ENCODE measurements at places on chromosomes 7 and 10.

- no peak for DNase-seq
Observed at GRCh38 chr10:68296843-68297663, 34.8 kb upstream of the HNRNPH3 start.

DNA sequence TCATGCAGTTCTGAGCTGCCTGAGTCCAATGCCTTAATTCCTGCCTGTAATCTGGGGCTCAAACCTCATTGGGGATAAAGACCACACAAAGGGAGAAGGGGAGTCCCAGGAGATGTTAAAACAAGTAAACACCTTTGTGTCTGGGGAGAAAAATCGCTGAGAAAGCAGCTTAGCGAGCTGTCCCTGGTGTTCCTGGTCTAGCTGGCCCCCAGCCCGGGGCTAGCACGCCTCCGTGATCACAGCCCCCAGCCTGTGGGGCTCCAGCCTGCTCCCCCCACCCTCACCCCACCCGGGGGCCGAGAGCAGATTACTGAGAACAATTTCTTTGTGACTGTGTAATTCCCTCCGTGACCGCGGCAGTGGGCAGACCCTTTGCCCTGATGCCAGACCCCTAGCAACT, 24.8 kb downstream of the DPCD start:
- no peak for DNase-seq

DNA sequence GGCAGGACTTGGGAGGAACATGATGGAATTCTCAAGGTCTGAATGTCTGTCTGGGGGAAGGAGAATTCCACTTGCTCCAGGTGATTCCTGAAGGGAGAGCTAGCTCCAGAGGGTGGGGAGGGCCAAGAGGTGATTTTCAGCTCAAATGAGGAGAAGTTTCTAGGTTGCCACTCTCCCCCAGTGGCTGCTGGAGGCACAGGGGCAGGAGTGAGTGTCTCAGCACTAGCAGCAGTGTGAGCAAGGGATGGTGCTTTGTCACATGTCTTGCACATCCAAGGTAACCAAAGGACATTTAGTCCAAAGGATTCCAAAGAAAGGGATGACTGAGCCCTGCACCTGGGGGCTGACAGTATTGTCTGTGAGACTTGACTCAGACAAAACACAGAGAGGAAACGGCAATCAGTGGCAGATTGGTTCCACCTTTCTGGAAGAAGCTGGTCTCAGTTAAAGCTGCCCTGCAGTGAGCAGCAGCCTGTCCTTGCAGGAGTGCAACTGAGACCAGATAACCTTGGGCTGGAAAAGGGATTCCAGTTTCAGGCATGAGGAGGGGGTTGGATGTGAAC, 51.2 kb upstream of the PCBD1 start:
- no peak for DNase-seq

GRCh38 chr10:3525832-3526449, 259.1 kb downstream of the KLF6 start:
- no peak for DNase-seq

GRCh38 chr7:74040791-74041520, 13.0 kb downstream of the ELN start:
- DNase-seq: no peak

- no peak for DNase-seq
Observed at GRCh38 chr10:103852189-103852711, 3.1 kb downstream of the SH3PXD2A start.

GRCh38 chr10:87053111-87053510, 33.0 kb downstream of the FAM25A start:
- no peak for DNase-seq

DNA sequence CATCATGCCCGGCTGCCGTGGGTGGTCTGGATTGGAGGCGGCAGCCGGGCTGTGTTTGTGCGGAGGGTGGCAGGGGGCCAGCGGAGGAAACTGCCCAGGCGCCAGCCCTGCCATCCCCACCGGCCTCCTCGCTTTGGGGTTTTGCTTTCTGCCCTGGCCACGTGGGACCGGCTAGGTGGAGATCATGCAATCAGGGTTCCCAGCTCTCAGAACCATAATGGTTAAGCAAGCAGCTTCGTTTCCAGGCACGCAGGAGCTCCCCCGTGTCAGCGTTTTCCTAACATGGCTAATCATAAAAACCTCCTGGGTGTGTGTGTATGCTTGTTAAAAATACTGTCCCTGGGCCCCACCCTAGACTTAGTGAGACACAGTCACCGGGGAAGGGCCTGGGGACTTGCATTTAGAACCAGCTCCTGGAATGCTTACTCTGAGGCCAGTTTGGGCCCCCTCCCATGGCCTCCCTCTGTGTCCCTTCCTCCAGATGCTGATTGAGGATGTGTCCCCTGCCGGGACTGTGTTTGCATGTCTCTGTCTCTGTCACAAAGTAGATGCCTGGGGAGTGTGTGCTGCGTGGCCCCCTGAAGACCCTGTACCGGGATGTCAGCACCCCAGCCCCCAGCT, 119.3 kb downstream of the CUX1 start:
- DNase-seq: no peak

- DNase-seq: no peak
Observed at GRCh38 chr7:118152149-118152548, 31.8 kb upstream of the LSM8 start.

- no peak for DNase-seq
Observed at GRCh38 chr7:7099584-7100014, 82.7 kb upstream of the C1GALT1 start.

DNA sequence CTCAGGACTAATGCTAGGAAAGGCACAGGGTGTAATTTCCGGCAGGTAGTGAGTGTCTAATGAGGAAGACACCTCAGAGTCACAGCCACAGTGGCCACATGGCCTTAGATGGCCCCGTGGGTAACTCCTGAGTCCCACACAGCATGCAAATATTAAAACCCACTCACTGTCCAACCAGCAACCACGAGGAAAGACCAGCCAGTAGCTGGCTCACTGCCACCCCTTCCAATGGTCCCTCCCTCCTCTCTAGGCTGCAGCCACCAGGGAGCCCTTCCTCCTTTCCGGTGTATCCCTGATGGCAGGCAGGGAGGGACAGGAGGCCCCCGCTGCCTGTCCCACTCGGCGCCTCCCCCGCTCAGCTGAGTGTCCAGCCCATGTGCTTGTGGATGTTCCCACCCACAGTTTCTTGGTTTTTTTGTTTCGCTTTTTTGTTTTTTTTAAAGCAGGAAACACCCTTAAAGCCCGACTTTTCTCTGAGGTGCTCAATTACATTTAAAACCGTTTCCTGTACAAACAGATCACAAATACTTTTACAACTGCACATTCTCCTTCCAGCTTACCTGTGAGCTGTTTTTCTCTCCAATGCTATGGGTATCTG, 9.2 kb downstream of the BNIP3 start:
- DNase-seq: no peak

- no peak for DNase-seq
Observed at GRCh38 chr7:131537571-131537978, 18.9 kb downstream of the PODXL start.

GRCh38 chr7:44849885-44850544, 2.1 kb upstream of the H2AZ2 start:
- no peak for DNase-seq

- no peak for DNase-seq
Observed at GRCh38 chr10:96413151-96413787, 54.5 kb upstream of the OPALIN start.

All from stimulated activated CD8-positive, alpha-beta memory T cell treated with anti-CD3 and anti-CD28 coated beads, Interleukin-4, amount 100 ng/mL, for 1 hour (primary cell).